ENCODE measurements at places on chromosomes 6 and 20.
A peak's percentile ranks its signal among the peaks of the same experiment; 100 is the strongest.

DNA sequence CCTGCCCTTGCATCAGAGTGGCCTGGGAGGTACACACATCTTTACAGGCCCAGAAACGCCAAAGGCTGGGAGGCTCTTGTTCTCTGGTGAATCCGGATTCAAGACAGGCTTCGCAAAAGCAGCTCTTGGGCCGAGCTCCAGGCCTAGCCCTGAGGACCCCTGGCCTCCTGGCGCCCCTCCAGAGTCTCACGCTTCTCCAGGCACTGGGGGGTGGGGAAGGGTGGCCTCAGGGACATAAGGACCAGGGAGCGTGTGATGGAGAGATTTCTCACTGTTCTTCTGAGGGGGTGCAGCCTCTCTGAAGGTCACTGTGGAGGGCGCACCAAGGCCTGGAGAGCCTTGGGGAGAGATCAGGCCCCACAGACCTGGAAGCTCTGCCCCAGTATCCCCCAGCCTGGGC, 349.2 kb downstream of the ZFAND3 start:
- DNase-seq: no peak

- DNase-seq: no peak
These were observed 98.4 kb upstream of the SLC22A16 start for GRCh38 chr6:110574817-110575216.

- DNase-seq: no peak
These were observed 48.3 kb downstream of the ZDHHC14 start for GRCh38 chr6:157429248-157429647.

- DNase-seq: no peak
These were observed 156.7 kb upstream of the LRFN2 start for GRCh38 chr6:40743690-40744446.

- no peak for DNase-seq
These were observed 26.0 kb upstream of the CCND3 start for GRCh38 chr6:41967312-41968287.

DNA sequence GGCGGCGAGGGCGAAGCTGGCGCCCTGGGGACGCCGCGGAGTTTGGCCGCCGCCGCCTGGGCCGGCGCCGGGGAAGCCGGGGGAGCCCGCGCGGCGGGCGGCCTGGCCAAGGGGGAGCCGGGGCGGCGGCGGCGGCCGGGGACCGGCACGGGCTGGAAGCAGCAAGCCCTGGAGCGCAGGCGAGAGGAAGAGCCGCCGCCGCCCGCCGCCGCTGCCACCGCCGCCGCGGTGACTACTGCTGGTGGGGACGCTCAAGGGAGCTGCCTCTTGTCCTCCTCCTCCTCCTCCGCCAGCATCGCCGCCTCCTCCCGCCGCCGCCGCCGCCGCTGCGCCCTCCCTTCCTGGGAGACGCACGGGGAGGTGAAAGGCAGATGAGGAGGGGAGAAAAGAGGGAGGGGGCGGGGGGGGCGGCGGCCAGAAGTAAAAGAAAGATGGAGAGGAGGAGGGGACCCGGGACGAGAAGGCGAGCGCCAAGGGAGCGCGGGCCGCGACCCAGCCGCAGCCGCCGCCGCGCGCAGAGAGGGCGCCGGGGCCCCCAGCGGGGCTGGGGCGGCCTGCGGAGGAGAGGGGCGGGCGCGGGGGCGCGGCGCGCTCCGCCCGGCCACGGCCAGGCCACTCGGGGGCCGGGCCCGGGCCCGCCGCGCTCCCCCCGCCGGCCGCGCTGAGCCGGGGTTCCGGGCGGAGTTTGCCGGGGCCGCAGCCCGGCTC, 846 bp downstream of the PDE10A start:
- no peak for DNase-seq

DNA sequence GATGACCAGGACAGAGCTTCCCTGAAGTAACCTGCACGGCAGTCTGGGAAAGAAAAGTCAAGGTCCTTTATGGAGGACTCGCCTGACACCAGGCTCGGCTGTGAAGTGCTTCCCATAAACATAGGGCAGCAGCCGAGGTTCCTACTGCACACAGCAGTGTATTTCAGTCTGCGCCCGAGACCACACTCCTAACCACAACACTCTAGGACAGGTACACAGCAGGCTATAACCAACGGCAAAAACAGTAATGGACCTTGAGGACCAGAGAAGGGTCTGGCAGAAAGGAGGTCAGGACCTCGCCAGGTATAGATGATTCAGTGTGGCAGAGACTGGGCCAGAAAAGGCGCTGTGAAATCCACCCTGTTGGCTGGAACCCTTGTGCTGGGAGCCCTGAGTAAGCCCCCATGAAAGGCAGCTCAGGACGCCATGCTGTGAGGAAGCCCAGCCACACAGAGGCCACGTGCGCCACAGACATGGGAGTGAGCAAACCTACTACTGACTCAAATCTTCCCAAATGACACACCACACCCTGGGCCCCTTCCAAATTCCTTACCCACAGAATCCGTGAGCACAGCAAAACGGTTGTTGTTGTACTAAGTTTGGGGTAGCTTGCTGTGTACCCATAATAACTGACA, 129.6 kb upstream of the CST7 start:
- DNase-seq: no peak

- DNase-seq: no peak
These were observed 66.8 kb upstream of the RSPO3 start for GRCh38 chr6:127051571-127052260.

- DNase-seq: no peak
These were observed 132.9 kb downstream of the PXDC1 start for GRCh38 chr6:3618642-3619041.

DNA sequence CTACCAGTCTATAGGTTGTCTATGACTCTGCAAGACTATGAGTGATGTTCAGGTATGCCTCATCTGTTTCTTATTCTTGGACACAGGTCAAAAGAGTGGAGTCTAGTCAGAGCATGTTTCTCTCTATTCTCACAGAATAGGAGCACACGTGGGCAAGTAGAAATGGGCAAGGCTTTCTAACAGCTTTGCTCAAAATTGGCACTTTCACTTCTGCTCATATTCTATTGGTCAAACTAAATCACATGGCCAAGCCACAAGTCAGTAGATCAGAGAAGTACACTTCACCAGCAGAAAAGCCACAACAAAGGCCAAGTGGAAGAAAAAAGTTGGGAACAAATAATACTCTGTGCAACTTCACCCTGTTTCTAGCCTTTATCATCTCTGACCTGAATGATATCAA, 354.5 kb upstream of the SYNCRIP start:
- DNase-seq: no peak

GRCh38 chr6:156164701-156165452, 612.3 kb upstream of the ARID1B start:
- no peak for DNase-seq

- no peak for DNase-seq
These were observed 176.5 kb upstream of the GJE1 start for GRCh38 chr6:141956046-141956761.

- no peak for DNase-seq
These were observed 223.5 kb upstream of the JAG1 start for GRCh38 chr20:10897336-10897735.

- no peak for DNase-seq
These were observed 66.8 kb upstream of the IYD start for GRCh38 chr6:150301846-150302519.

DNA sequence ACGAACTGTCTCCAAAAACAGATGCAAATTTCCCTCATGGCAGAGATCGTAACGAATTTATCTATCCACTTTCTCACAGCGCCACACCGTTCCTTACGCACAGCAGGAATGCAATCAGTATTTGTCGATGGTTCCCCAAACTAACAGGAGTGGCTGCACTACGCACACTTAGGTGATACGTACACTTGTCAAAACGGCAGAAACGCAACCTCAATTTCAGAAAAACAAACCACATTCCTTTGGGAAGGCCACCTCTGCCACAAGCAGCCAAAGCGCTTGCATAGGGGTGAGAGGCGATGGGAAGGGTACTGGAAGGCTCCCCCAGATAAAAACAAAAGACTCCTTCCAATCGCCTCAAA, 638 bp downstream of the MDN1 start:
- DNase-seq: peak; percentile 16

- no peak for DNase-seq
These were observed 107.4 kb upstream of the ADGRF1 start for GRCh38 chr6:47149554-47149953.

- no peak for DNase-seq
These were observed 288.5 kb downstream of the PRL start for GRCh38 chr6:22008248-22008836.

DNA sequence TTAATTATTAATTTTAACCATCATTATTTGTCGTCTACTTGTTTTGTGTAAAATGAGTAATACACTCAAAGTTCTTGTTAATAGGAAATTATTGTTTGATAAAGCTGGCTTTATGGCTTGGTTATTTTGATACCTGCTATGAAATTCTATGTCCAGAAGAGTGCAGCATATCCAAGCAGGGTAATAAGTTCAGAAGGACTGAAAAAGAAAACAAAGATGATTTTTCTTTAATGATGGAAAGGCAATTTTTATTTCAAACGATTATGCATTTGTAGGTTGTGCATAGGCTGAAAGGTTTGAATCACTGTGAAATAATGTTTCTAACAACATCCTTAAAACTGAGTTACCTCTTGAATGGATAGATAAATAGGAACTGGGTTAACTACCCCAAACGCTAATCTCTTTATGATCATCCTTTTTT, 1.4 kb upstream of the MAN1A1 start:
- no peak for DNase-seq

- no peak for DNase-seq
These were observed 380.3 kb upstream of the ARID1B start for GRCh38 chr6:156396791-156397418.

DNA sequence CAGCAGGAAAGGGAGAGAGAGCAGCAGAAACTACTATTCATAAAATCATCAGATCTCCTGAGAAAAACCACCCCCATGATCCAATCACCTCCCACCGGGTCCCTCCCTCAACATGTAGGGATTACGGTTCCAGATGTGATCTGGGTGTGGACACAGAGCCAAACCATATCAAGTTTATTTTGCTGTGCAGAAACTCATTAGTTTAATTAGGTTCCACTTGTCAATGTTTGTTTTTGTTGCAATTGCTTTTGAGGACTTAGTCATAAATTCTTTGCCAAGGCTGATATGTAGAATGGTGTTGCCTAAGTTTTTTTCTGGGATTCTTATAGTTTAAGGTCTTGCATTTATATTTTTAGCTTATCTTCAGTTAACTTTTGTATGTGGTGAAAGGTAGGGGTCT, 422.0 kb upstream of the HS3ST5 start:
- DNase-seq: no peak

DNA sequence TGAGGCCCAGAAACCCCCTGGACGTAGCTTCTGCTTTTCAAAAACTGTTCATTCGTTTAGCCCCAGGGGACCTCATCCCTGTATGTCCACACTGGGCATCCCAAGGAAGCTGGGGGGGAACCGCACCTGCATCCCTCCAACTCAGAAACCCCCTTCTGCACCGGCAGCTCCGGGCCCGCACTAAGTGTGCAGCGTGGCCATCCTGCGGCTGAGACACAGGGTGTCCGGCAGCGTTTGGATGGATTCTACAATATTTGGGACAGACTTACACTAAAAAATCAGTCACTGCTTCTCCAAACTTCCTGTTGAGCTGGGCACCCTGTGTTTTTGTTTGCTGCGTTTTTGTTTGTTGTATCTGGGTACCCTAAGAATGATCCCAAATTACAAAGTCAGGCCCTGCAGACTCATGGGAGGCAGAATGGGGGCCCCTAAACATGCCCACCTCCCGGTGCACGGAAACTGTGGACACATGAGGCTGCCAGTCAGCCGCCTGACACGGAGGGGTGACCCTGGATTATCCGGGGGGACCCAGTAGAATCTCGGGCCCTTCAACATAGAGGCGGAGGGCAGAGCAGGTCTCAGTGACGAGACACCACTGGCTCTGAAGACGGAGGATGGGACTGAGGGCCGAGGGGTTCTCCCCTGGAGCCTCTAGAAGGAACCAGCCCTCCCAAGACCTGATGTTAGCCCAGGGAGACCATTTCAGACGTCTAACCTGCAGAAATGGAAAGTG, 88.2 kb upstream of the BHLHE23 start:
- DNase-seq: no peak

- DNase-seq: no peak
These were observed 63.9 kb upstream of the MOCS1 start for GRCh38 chr6:39998126-39998525.

GRCh38 chr20:35263532-35264341, 14.2 kb downstream of the MMP24OS start:
- peak; percentile 33 for DNase-seq

DNA sequence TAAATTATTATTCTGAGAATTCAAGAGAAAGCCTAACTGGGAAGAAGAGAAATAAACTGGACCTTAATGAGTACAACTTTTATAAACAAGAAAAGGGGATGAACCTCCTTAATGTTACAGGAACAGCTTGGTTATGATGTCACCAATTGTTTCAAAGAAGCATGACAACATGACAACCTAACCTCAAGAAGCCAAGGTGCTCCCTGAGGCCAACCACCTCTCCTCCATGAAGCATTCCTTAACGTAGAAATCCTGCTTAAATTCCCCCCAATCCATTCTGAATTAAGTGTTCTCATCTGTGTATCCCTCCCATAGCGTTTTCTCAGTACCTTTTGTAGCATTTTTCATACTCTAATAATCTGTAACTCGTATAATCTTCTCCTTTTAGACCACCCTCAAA, 1.7 kb downstream of the HBS1L start:
- no peak for DNase-seq

DNA sequence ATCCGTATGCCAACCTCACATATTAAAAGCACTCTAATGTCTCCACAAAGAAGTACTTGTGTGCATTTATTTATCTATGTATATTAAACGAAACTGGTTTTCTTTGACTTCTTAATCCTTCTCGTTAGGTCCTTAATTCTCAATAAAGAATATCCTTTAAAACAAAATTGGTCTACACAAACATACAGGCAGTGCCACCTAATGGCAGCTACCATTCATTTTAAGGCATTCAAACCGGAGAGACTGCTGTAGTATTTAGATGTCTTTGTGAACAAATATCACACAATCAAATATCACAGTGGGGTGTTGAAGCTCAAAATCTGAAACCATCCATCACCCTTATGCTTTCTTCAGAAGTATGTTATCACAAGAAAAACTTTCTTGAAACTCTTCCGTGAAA, 96.6 kb upstream of the IRAK1BP1 start:
- no peak for DNase-seq

DNA sequence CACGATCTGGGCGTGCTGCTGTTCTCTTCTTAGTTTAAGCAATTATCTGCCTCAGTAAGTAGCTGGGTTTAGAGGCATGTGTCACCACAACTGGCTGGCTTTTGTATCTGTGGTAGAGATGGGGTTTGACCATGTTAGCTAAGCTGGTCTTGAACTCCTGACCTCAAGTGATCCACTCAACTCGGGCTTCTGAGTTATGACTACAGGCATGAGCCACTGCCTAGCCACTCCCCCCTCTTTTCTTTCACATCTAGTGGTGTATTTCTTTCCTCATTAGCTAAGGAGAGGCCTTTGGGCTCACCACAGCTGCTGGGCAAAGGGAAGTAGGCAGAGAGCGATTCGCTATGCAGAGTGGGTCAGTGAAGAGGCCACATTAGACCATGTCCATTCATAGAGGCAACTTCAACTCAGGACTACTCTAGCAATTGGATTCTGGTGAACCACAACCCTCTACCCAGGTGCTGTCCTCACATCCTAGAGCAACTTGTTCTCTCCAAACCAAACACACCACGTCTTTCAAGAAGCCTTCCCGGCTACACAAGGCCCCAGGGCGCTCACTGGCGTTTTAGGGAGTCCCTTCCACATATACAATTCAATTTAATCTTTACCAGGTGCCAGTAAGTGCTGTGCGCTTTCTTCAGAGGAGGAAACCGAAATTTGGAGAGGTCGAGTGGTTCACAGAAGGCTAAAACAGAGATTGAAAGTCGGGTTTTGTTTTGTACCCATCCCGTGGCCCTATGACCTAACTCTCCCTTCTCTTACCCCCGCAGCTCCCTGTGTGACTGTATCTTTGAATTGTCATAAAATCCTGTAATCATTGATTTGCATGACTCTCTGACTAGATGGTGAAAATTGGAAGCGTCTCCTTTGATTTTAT, 26.5 kb upstream of the GFOD1 start:
- DNase-seq: no peak

GRCh38 chr6:113067612-113068275, 720.6 kb downstream of the RFPL4B start:
- DNase-seq: no peak
